ENCODE measurements at places on chromosomes 5 and 9.

DNA sequence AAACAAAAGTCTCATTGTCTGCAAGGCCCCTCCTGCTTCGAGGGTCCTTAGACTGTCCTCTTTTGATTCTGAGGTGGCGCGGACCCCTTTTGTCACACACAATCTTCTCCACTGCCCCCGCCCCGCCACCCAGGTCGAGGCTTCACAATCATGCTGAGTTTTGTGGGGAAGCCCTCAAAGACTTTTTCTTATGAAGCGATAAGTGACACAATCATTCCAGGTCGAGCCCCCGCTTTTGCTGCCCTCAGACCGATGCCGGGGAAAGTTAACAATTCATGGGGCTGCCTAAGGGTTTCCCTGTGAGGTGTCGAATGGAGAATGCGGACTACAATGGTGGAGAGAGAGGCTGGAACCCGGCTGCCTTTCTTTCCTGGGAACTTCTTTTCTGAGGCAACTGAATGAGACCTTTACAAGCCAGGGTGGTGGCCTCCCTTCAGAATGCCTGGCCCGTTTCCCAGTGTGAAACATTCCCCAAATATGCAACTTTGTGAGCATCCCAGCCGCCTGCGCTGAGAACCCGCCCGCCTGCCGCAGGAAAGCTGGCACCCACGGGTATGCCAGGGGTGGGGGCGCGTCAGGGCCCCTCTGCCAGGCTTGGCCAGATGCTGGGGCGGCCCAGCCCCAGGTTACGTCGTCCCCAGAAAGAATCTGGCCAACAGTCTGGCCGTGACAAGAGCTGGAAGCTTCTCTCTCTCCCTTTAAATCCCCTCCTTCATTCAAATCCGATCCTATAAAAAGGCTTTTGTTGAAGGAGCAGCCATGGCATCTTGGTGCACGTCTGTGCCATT, 71.9 kb downstream of the MAP1B start:
- no peak for DNase-seq

DNA sequence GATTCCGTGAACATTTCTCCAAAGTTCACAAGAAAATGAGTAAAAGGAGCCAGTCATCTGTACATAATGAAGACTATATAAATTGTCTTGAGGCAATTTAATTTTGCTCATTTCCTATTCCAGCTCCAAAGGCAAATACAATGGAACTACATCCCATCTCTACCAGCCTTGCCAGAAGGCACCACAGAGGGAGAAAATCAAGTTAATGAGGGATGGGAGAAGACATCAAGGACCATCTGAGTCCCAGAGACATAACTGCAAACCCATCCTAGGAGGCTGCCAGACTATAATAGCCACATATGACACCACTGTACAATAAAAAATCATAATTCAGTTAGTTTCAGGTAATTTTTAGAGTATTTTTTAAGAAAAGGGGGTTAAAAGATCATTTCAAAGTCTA, 136.3 kb upstream of the RGMB start:
- no peak for DNase-seq

DNA sequence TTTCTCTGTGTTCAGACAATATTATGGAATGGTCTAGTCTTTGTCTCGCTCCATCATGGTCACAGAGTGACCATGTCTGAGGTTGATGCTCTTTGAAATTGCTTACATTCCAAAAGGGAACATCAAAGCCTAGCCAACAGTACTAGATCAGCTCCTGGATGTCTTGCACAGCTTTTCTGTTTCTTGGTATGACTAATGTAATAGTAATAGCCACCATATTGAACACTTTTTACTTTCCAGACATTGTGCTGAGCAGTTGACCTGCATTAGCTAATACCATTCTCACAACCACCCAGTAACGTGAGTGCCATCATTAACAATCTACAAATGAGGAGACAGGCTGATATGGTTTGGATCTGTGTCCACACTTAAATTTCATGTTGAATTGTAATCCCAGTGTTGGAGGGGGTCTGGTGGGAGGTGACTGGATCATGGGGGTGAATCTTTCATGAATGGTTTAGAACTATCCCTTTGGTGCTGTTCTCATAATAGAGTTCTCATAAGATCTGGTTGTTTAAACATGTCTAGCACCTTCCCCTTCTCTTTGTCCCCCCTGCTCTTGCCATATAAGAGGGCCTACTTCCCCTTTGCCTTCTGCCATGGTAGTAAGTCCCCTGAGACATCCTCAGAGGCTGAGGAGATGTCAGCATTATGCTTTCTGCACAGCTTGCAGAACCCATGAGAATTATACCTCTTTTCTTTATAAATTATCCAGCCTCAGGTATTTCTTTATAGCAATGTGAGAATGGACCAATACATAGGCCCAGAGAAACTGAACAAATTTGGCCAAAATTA, 577.5 kb upstream of the CLINT1 start:
- DNase-seq = no peak

DNA sequence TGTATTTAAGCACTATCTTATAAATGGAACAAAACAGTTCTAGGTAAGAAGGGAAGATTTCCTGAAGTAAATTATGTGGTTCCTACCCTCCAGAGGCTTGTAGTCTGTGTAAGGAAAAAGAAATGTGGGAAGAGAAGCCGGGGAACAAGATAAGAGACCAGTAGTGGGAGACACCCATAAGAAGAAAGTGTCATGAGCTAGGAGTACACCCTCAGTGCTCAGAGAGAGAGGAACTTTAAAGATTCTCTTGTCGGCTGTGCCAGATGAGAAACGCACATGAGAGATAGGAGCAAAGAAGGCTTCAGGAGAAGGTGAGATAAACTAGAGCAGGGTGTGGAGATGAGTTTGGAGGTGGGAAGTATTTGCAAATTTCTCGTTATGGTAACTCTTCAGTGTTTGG, 18.1 kb downstream of the SLC36A1 start:
- no peak for DNase-seq

DNA sequence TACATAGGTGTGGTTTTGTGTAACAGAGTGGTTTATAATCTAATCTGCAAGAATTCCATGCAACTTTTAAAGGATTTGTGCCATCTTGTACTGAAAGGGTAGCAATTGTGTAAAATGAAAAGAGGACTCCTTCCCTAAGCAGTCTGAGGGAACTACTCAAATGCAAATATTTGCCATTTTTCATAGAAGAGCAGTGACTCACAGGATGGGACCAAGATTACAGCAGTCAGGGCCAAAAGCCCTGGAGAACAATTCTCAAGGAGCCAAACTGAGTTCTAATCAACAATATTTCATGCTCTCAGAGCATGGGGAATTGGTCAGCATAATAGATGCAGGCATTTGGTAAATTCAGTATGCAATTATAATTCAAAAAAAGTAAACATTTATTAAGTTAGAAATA, 495.8 kb downstream of the CHSY3 start:
- no peak for DNase-seq

GRCh38 chr5:143481697-143482531, 78.4 kb upstream of the NR3C1 start:
- DNase-seq = no peak

- DNase-seq = no peak
Measured at GRCh38 chr5:59037941-59038797, 455.3 kb downstream of the RAB3C start.

GRCh38 chr5:179451114-179451827, 99.1 kb upstream of the RUFY1 start:
- DNase-seq = no peak
